ENCODE measurements at places on chromosomes 11 and 22.
A peak's percentile ranks its signal among the peaks of the same experiment; 100 is the strongest.

DNA sequence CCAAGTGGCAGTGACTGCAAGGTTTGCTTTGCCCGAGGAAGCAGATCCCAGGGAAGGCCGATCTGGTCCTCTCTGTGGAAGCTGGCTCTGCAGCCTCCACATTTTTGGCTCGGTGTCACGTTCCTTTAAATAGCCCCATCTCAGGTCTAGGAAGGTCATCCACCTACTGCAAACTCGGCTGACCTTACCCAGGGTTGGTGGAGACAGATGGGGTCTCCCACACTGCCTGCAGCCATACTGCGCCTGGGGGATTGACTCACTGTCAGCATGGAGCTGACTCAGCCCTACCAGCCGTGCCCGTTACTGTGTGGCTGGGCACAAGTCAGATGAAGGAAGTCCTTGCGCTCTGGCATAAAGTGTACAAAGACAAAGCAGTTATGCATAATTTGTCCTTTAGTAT lies 16.9 kb downstream of the CDPF1 start:
- DNase-seq, result peak; percentile 83

- DNase-seq, result no peak
Measured at GRCh38 chr11:16603245-16603644, 135.2 kb upstream of the C11orf58 start.

GRCh38 chr11:124536520-124536919 lies 6.9 kb downstream of the OR8B12 start:
- peak; percentile 56 for DNase-seq

- DNase-seq, result peak; percentile 14
Measured at GRCh38 chr22:42269432-42270175, 849 bp downstream of the TCF20 start.

- peak; percentile 76 for DNase-seq
Measured at GRCh38 chr11:128814856-128815705, 52.0 kb downstream of the KCNJ1 start.

- no peak for DNase-seq
Measured at GRCh38 chr22:27788500-27789288, 12.9 kb downstream of the MN1 start.

DNA sequence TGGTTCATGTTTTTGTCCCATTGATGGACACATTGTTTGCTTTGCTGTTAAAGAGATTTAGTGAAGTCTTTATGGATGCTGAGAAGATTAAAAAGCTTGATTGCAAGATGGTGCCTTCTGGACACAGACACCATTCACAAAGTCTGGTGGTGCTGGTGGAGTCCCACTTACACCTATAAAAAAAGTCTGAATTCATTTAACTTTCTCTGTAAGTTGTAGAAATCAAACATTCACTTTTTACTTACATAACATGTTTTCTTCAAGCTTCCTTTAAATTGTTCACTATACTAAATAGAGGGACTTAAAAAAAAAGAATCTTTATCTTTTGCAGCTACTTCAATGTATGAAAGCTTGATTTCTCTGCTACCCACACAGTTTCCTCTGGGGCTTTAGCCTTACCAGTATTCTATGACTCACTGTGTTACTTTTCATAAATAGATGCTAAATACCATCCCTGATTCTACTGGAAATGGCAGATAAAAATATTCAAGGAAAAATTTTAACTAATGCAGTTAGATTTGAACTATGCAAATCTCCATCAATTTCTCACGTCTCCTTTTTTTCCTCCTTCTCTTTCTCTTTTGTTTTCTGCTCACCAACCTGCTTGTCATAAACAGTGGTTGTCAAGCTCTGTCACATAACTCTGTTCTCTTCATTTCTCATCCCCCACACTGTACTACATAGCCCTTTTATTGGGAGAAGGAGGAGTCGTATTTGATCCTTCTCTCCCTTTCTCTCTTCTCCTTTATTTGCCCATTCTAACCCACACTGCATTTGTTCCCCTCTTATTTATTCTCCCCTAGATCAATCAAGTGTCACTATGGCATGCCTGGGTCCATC lies 89.7 kb downstream of the FAM76B start:
- no peak for DNase-seq

DNA sequence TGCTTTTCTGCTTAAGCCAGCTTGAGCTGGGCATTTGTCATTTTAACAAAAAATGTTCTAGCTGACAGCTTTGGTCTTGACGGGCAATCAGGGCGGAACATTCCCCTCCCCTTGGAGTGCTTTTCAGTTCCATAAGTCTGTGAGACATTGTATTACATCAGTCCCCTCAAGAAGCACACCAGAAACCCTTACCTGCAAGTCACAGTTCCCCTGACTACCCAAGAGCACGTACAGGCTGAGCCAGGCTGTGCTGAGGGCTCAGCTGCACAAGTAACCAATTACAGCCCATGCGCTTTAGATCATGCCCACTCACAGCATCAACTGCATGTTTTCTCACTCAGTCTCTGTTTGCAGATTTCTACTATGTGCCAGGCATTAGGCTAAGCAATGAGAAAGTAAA lies 19.1 kb downstream of the HIRA start:
- no peak for DNase-seq

DNA sequence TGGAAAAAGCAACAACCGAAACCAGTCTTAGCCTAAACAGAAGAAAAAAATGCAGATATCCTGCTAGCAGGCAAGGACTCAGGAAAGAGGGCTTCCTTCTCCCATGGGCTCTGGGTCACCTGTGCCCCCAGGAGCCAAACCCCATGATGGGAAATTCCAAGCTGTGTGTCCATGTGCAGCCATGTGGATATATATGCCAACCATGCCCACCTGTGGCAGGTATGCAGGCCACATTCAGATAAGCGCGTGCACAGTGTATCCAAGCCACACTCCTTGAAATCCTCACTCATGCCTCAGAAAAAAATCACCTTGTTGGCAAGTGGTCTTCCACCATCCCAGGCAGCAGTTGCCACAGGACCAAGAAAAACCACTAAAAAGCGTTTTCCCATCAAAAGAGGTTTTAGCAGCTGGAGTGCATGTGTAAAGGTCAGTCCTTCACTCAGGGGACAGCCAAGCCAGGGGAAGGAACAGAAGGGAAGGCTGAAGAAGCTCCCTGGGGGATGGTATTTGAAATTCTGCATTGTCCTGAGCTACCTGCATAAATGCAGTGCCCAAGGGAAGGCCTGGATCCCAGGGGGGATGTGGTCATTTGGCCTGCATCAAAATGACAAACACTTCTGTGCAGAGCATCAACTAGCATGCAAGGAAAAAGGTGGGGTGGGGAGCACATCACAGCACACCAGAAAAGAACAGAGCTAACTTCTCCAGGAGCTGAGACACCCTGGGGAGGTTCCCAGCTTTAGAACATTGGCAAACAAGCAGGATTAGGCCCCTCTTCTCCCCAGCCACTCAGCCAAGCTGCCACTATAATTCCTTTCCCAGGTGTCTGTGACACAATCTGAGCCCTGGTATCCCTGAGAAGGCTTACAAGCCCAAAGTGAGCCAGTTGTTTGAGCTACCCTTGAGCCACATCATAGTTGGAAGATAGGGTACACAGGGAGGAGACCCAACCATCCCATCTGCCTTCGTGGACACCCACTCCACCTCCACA lies 76.2 kb downstream of the GALNT18 start:
- no peak for DNase-seq

GRCh38 chr11:103210543-103210942 lies 101.3 kb downstream of the DYNC2H1 start:
- no peak for DNase-seq

GRCh38 chr11:8480858-8481257 lies 113.2 kb downstream of the STK33 start:
- DNase-seq, result no peak

DNA sequence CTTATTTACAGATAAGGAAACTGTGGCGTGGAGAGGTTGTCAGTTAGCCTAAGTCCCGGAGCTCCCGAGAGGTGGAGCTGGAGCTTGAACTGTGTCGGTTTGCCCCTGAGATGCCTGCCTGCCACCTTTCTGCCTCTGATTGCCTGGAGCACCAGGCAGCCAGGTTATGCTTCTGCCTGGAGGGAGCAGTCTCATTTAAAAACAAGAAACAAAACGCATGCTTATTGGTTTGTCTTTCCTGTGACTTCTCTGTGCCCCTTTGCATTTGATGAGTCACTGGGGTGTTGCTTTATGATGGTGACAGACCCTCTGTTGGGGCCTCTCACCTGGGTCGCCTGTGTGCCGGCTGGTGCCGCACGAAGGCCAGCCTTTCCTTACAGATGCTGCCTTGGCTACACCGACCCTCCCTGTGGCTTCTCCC lies 12.2 kb downstream of the AP2A2 start:
- no peak for DNase-seq

DNA sequence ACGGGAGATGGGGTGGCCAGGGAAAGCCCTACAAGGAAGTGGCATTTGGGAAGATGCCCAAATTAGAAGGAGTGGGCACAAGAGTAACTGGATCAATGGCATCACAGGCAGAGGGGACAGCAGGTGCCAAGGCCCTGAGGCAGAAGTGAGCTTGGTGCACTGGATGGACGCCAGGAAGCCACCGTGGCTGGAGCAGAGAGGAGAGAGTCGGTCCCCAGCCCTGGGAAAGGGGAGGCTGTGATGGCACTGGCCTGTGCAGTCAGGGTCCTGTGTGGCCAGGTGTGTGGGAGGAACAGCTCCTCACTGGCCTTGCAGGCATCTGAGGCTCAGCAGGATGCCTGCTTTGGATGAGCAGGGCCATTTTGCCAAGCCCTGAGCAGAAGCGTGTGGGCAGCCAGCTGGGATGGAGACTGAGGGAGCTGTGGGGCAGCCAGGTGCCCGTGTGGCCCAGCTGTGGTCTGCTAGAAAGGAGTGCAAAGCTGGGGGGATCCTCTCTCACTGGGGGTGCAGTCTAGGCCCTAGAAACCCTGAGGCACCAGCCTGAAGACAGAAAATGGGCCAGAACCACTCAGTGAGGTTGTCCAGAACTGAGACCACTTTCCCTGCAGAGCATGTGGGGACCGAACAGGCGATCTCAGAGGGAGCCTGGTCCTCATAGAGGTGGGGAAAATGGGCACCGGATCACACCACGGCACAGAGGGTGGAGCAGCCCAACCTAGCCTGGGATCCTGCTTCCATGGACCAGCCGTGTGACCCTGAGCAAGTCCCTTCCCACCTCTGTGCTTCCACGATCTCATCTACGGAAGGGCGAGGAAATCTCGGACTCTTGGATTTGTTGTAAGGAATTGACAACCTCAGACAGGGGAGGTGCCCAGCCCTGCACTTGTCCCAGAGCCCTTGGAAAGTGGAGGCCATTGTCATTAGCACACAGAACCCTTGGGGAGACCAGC lies 78.6 kb upstream of the RTL6 start:
- no peak for DNase-seq

- no peak for DNase-seq
Measured at GRCh38 chr11:111735262-111736116, 30.7 kb downstream of the PPP2R1B start.

- no peak for DNase-seq
Measured at GRCh38 chr11:12581923-12582322, 92.3 kb upstream of the TEAD1 start.

GRCh38 chr22:31139866-31140716 lies at the start of gene PLA2G3:
Gene PLA2G3, minus strand, starts transcription at chr22:31140508. Its CDS starts 154 bp downstream, at chr22:31140354.
- DNase-seq, result no peak

- DNase-seq, result no peak
Measured at GRCh38 chr11:74084796-74085541, 76.1 kb upstream of the UCP3 start.

- DNase-seq, result no peak
Measured at GRCh38 chr11:101446238-101446637, 137.6 kb downstream of the TRPC6 start.

DNA sequence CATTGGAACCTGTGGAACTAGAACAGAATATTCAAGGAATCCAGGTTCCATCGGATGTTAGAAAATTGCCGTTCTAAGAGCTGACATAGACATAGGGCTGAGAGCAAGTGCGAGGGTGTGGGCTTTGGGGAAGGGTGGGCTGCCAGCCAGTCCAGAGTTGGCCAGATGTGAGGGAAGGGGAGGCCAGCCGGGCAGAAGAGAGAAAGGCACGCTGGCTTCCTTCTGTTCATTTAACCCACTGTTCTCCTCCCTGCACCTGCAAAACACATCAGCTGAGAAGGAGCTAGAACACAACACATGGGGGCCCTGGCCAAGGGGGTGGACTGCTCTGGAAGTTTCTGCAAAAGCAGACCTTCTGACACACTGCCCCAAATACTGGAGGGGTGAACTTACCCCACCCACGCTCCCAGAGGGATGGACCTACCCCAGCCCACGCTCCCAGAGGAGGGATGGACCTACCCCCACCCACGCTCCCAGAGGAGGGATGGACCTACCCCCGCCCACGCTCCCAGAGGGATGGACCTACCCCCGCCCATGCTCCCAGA lies 98.0 kb downstream of the SHANK2 start:
- no peak for DNase-seq

DNA sequence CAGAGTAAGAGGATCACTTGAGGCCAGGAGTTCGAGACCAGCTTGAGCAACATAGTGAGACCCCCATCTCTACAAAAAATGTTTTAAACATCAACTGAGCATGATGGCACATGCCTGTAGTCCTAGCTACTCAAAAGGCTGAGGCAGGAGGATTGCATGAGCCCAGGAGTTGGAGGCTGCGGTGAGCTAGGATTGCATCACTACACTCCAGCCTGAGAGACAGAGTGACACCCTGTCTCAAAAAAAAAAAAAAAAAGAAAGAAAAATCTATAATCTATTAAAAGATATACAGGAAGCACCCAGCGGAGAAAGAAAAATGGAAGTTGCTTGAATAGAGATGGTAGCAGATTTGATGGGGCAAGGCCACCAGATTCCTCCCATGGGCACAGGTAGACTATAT lies 61.8 kb downstream of the FAM83F start:
- no peak for DNase-seq

DNA sequence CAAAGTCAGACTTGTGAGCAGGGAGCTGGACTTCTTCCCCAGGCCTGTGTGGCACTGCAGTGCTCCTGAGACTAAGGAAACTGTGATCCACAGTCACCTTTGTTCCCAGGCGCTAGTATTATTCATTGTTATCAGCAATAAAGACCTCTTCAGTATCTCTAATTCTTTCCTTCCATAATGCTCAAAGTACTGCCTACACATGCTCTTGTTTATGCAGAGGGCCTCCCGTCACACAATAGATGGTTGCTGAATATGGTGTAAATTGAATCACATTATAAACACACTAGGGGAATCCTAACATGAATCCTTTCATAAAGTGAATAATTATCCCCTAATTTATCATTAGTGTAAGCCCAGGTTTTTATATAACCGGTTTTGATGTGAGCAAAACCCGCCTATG lies 493.3 kb downstream of the BUD13 start:
- DNase-seq, result no peak

DNA sequence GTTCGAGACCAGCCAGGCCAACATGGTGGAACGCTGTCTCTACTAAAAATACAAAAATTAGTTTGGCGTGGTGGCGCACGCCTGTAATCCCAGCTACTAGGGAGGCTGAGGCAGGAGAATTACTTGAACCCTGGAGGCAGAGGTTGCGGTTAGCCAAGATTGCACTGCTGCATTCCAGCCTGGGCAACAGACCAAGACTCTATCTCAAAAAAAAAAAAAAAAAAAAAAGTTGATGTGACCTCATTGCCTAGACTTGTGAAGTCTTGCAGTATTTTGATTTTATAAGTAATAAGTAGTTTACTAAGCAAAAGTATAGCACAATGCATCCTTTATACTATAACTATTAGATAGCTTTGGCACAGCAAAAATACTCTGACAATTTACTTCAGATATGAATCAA lies 9.9 kb upstream of the CUL5 start:
- DNase-seq, result no peak

- DNase-seq, result peak; percentile 23
Measured at GRCh38 chr11:18705651-18706281, 7.2 kb downstream of the TMEM86A start.

GRCh38 chr22:37176464-37177061 lies 11.5 kb downstream of the C1QTNF6 start:
- DNase-seq, result peak; percentile 71

- DNase-seq, result peak; percentile 18
Measured at GRCh38 chr11:95266751-95267374, 35.9 kb upstream of the SESN3 start.
